NCI-H1092 treated with DMSO at 0.1 percent for 48 hours (cell line): ENCODE measurements at places on chromosomes 3 and 15.

DNA sequence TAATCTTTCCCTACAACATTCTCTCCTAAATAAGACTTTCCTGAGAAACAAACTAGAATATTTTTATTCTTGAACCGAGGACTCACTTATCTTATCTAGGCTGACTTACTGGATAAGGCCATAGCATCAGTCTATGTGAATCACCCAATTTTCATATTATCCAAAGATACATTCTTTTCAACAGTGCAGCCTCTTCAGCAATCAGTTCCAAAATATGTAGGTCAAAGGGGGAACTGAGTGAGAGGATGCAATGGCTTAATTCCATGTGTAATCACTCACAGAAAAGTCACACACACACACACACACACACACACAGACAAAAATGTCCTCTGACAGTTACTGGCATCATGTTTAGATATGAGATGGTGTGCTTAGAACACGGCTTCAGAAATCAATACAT is 31.5 kb upstream of the MECOM start:
- no peak for DNase-seq

DNA sequence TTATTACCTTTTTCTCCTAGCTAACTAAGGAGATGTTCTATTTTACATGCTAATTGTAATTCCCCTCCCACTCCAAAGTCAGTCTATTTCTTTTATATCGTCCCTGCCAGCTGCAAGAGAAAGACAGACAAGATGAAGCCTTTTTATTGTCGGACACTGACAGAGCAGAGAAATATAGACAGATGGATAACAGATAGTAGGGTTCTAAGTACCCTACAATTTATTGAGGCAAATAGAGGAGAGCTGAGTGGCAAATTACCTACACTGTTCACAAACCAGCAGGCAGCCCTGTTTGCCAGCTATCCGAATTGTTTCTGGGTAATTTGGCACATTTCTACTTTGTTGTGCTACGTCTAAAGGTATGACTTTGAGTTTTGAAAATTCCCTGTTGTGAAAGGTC is 392.3 kb upstream of the ZNF717 start:
- DNase-seq: peak; percentile 27

- no peak for DNase-seq
Observed at GRCh38 chr15:48925714-48926223, 38.0 kb downstream of the SHC4 start.

DNA sequence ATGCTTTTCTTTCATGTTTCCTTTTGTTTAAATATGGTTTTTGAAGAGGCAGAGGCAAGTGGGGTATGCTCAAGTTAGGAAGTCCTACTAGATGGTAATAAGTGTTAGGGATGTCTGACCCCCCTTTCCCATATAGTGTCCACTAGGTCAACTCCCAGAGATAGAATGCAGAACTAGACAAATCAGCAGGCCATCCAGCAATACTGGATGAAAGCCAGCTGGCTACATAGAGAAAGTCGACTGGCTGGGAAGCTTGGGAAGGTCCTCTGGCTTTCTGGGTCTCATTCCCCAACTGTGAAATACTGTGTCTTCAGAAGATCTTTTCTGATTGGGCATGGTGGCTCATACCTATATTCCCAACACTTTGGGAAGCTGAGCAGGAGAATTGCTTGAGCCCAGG is 113.8 kb downstream of the SNRK start:
- no peak for DNase-seq

- DNase-seq: no peak
Observed at GRCh38 chr3:146067048-146067447, 93.9 kb downstream of the PLOD2 start.

DNA sequence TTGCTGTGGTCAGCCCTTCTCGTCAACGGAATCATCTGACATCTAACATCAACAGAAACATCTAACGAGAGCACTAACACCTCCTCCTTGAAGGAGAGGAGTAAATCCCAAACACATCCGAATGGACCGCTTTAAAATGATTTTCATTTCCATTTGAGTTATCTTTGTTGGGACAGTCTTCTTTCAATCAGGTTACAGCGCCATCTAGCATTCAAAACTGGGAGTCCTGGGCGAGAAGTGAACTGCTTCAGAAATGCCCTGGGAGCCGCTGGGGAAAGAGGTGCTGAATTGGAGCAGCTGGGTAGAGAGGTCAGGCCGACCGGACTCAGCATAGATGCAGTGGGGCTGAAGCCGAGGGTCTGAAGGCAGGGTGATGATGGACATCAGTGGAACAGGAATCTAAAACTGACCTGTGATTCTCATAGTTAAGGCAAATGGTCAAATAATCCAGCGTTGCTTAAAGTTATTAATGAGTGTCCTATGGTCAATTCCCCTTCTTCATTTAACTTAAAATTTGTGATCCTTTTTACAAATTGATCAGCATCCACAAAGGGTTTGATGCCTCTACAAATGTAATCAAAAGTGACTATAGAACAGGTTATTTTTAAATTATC is 170.0 kb upstream of the NDN start:
- DNase-seq: peak; percentile 15

DNA sequence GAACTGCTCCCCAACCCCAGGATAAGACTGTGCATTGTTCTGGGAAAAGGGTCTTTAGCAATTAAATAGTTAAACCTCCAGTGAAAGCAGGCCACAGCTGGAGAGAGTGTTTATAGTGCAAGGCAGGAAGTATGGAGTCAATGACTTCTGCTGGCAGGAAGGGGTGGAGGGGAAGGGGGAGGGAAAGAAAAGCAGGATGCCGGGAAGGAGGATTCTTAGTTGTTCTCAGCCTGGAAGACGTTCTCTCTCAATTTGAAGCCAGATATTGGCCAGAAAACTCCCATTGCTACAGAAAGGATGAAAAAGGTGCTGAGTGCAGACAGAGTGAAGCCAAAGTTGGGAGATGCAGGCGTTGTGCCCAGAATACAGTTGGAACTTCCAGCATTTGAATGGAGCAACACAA is 35.7 kb upstream of the ACTL6A start:
- DNase-seq: peak; percentile 8

DNA sequence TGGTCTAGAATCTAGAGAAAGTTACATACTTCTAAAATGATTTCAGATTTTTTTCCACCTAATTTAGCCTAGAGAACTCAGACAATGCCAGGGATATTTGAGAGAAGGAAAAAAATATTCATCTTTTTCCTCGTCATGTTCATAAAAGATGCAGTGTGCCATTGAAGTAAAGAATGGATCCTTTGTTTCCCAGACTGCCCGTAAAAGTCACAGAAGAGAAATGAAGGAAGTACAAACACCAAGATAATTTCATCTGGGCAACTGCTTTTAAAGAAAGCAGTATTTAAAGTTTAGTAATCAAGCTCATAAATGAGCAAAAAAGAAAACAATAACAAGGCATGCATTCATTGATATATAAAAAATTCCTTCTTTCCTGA is 47.2 kb downstream of the TTC23 start:
- DNase-seq: no peak

DNA sequence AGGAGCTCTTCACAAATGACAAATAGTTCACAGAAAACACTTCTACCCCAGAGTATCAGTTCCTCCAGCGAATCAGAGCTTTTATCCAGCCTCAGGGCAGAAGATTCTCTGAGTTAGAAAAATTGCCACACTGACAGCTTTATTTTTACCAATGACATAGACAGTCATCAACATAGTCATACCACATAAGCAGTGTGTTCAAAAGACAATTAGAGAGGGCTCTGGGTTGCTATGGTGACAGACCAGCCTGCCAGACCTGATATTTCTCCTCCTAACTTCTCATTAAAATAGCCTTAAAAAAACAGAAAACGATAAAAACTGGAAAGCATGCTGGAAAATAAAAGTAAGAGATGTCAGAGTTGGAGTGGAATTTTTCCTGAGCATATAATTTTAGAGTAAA is 45.9 kb upstream of the COL6A5 start:
- no peak for DNase-seq

DNA sequence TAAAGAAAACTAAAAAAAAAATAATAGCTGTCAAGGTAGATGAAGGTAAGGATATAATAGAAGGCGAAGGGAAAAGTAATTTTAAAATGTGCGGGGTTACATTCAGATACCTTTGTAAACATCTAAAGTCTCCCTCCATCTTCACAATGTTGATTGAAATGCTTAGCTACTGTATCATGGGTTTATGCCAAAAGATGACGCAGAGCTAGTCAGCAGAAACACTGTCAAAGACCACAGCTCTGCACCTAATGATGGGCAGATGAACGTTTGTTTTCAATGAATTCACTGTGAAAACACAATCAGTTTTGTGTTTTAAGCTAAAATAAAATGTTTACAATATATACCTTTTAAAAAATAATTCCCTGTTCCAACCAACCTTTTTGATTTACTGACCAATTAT is 61.2 kb downstream of the RFTN1 start:
- DNase-seq: peak; percentile 14

- no peak for DNase-seq
Observed at GRCh38 chr15:40420793-40421192, 15.2 kb downstream of the IVD start.

DNA sequence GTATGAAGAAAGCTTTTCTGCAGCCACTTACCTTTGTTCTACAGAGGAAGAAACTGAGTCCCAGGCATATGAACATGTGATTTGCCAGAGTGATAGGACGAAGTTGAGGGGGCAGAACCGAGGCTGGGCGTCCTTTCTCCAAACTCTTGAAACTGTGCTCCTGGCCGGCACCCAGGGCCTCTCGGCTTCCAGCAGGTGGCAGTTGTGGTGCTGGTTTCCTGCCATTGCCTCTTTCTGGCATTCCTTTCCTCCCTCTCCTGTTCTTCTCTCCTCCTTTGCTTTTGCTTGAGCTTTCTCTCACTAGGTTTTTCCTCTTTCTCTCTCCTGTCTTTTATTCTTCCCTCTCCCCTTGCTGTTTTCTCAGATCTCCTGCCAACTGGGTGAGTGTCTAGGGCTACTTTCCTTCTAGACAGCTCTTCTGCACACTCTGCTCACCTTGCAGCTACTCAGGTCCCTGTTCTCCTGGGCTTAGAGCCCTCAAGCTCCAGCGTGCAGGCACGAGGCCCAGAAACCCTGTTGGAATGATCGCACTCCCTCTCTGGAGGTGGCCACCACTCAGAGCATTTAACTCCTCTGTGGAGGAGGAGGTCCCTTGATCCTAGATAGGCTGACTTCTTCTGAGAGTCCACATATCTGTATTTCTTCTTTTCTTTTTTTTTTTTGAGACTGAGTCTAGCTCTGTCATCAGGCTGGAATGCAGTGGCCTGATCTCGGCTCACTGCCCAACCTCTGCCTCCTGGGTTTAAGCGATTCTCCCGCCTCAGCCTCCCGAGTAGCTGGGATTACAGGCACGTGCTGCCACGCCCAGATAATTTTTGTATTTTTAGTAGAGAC is 26.2 kb downstream of the TRAK1 start:
- no peak for DNase-seq

DNA sequence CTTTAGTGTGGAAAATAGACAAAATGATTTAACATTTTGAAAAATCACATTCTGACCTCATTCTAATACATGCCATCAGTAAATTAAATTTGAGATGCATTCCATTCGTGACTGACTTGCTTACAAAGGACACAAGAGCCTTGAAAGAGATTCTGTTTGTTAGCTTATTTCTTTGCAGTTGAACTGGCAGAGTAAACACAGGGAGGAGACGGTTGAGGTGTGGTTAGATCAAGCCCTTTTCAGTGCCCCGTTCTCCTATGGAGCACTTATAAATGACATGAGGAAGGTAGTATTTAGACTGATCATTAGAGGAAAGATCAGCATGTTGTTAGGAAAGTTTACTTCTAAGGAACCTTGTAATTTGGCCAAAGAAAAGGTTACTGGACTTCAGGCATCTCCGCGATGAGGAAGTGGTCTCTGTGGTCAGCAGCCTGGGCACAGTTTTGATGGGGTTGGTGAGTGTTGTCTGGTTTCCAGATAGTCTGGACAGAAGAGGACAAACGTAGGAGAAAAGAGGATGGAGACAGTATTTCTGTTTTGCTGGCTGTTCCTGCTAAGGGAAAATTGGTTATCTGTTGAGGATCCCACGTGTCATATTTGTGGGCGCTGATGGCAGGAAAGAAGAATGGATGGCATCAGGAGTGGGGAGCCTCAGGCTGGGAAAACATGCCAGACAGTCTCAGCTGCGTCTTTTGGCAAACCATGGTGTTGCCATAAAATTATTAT is 328.9 kb upstream of the TBL1XR1 start:
- no peak for DNase-seq
